ENCODE measurements at places on chromosomes 7 and 10.
A peak's percentile ranks its signal among the peaks of the same experiment; 100 is the strongest.

DNA sequence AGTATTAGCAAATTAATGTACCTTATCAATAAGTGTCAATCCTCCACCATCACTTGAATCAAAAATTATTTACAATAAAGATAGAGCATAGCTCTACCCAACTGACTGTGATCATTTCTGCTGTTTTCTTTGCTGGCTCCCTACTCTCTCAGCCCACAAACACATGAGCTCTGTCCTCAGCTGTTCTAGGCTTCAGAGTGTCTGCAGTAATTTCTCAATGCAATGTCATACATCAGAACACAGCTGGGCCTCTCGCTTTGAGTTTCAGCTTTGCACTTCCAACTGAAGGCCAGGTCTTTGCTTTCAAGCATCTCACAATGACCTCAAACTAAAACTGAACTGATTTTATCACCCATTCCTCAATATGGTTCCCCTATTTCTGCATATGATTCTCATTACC is 55.7 kb downstream of the RNF133 start:
- no peak for DNase-seq

- no peak for DNase-seq
Measured at GRCh38 chr10:110725801-110726630, 81.9 kb downstream of the RBM20 start.

GRCh38 chr7:497946-498655 is 21.5 kb downstream of the PDGFA start:
- DNase-seq = peak; percentile 47

- DNase-seq = no peak
Measured at GRCh38 chr7:37377231-37377630, 71.4 kb downstream of the ELMO1 start.

- DNase-seq = no peak
Measured at GRCh38 chr7:25578991-25579777, 350.9 kb upstream of the NPVF start.

GRCh38 chr10:68957654-68958053 is 1.7 kb downstream of the DDX21 start:
- no peak for DNase-seq

DNA sequence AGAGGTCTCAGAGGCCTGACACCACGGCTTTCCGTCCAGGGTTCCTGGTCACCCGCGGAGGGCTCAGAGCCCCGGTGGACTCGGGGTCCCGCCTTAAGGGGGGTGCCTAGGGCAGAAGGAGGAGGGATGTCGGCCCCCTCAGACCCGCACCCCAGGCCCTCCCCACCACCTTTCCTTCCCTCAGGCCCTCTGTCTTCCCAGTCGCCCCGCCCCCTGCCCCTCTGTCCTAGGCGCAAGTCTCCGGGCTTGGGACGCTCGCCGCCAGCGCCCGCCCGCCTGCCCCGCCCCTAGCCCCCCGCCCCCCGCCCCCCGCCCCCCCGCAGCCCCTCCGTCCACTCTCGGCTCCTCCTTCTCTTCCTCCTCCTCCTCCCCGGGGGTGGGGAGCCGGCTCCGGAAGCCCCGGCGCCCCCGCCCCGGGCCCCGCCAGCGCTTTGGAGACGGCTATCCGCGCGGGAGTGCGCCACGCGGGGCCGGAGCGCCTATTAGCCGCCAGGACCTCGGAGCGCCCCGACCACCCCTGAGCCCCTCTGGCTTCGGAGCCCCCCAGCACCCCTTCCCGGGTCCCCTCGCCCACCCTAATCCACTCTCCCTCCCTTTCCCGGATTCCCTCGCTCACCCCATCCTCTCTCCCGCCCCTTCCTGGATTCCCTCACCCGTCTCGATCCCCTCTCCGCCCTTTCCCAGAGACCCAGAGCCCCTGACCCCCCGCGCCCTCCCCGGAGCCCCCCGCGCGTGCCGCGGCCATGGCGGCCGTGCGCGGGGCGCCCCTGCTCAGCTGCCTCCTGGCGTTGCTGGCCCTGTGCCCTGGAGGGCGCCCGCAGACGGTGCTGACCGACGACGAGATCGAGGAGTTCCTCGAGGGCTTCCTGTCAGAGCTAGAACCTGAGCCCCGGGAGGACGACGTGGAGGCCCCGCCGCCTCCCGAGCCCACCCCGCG is at the start of gene AEBP1:
Gene AEBP1, plus strand, starts transcription at position 423 of the 937 bp plus-strand sequence. Its CDS starts 321 bp downstream, at position 744.
- DNase-seq = no peak

DNA sequence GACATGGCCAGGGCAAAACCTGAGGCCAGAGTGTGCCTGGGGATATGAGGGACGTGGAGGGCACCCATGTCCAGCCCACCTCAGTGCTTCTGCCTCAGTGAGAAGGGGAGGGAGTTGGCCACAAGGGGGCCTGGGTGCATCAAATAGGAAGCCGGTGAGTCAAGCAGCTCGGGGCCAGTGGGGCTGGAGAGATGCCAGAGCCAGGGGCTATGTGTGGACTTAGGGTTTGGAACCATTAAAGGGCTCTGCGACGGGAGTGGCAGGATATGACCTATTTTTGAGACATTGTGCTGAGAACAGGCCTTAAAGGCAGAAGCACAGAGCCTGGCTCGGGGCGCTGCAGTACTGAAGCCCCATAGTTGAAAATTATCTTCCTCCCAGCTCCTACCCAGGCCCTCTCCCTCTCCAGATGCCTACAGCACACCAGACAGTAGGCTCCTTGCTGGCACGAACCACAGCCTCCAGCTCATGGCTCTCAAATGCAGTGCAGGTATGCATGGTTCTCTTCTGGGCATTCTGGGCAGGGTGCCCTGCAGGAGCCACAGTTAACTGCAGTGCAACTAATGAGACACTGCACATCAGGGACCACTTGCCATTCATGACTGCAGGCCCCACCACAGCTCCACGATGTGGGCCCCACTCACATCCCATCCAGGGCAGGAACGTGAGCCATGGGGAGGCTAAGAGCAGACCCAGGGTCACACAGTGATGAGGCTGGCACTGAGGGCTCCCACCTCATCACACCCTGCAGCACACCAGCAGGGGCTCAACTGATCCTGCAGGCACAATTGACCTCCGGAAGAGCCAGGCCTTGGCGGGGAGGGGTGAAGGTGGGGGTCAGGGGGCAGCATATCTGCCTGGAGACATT is 7.2 kb upstream of the PGAM2 start:
- DNase-seq = no peak

DNA sequence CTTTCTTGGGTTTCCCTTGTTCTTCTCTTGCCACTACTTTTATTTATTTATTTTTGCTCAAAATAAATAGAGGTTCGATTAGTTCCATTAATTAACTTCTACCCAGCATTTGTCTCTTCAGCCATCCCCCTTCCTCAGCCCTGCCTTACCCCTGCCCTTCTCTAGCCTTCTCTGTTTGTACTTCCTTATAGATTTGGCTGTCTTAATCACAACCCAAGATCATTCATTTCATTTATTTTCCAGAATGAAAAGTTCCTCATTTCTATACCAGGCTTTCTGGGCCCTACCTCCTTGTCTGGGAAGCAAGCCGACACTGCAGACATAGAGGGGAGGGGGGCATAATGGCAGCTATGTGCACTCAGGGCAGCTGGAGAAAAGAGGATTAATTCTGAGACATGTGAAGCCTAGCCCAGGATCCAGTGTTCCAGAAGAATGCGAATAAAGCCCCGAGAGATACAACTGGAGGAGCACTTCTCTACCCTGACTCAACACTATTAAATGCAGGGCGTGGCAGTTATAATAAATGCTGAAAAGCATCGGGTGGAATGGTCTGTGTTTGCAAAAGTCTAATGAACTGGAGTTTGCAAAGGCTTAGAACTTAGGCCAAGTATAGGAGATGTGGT is 6.4 kb upstream of the PDCD4 start:
- DNase-seq = no peak

- no peak for DNase-seq
Measured at GRCh38 chr7:85021101-85021704, 165.7 kb downstream of the SEMA3D start.

DNA sequence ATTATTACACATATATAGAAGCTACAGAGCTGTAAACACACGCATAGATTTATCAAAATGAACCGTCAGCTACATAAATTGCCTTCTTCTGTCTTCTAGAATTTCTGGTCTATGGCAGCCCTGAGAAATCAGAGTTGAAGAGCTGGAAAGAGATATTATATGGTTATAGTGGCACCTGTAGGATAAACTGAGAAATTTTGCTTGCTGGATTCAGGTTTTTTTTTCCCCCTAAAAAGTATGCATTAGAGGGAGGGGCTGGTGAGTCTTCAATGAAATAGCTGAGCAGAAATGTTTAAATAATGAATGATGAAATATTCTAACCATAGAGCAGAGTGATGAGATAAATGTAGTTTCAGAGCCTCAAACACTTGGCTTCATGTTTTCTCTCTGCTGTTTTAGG is 78.0 kb upstream of the DYNC1I1 start:
- DNase-seq = no peak

- no peak for DNase-seq
Measured at GRCh38 chr10:110460111-110460809, 37.4 kb upstream of the DUSP5 start.

GRCh38 chr7:85566095-85566794 is 379.4 kb upstream of the SEMA3D start:
- DNase-seq = no peak

GRCh38 chr10:80598084-80598798 is 60.5 kb downstream of the SH2D4B start:
- no peak for DNase-seq

- DNase-seq = no peak
Measured at GRCh38 chr7:56087445-56087844, 5.3 kb downstream of the PHKG1 start.

DNA sequence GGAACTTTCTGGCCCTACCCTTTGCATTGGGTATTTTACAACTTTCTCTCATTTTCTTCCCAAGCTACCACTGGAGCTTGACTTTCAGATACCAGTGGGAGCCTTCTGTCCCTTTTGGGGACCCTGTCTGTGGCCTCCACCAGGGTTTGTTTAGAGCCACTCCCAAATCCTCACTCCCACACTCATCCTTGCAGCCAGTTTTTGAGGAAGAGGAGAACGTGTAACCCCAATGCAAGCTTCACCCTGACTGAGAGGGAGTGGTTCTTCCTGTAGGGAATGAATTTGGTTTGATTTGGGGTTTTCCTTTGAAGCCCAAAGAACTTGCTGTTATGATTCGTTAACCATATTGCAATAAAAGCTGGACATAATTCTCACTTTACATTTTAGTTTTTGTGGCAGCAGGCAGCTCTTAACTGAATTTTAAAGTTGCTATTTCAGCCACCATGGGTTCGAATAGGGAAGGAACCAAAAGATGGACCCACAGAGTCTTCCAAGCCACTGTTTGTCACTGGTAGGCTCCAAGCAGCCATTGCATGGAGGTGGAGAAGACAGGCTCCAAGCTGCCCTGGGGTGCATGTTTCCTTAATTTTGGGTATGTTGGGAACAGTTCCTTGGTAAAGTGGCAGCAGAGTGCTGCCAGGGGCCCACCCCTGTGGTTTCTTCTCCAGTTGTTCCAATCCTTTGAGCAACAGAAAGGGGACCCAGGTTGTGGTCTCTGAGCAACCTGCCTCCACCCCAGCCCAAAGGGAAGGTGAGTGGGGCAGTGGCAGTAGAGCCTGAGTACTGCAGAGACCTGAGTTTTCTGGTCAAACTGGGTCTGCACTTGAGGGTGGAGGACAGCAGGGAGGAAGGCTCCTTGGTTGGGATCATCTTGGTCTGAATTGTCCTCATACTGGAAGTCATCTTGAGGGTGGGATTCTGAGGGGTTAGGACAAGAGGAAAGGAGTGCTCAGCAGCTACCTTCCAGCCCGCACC is 5.1 kb downstream of the EVX1 start:
- no peak for DNase-seq

DNA sequence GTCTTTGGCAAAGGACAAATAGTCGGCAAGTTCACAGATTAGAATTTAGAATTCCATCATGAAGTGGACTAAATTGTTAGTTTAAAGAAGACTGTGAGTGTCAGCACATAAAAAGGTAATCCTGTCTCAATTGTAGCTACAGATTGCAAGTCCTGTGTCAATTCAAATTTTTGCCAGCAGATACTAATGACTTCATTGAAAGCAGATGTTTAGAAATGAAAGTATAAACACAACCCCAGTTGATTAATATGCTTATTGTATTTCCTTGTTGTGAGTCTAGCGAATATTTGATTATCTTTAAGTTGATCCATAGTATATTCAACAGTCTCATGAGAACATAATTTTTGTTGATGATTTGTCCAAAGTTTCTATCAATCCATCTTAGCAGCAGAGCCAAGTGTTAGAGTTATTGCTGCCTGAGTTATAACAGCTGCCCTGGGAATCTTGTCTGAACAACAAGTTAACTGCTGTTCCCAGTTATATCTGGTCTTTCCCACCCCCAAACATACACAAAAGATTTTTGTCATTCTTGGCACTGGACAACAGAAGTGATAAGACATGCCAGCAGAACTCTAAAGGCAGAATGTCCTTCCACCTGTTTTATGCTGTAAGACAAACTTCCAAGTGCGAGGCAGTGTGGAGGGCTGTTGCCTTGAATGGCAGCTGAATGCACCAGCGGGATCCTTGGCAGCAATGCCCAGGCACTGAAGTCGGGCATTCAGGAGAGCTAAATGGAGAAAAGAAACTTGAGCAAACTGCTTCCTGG is 21.3 kb upstream of the HERPUD2 start:
- DNase-seq = peak; percentile 55

DNA sequence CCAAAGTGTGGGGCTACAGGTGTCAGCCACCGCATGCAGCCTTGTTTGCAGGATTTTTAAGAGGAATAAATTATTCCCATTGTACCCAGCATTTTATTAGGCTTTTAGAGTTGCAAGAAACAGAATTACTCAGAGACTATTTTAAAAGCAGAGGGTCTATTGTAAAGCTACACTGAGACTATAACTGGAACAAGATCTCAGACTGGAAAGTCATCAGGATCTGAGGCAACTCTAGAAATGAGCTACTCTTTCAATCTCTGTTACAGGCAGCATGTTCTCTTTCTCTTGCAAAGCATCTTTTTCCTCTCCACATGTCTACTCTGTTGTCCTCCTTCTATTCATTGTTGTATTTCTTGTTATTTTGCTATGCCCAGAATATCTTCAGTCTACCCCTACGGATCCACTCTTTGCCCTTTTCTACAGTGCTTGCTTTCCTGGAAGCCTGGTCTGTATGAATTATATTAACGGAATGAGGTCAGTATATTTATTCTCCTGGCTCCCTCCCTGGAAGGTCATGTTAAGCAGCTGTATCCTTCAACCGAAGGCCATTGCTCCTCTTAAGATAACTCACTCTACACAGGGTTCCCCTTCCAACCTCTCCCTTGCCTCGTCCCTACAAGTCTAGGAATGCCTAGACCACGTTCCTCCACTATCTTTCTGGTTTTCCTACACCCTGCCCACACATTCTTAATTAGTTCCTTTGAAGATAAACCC is 27.7 kb upstream of the MICU1 start:
- DNase-seq = no peak

- no peak for DNase-seq
Measured at GRCh38 chr7:21256310-21256877, 171.5 kb upstream of the SP4 start.

DNA sequence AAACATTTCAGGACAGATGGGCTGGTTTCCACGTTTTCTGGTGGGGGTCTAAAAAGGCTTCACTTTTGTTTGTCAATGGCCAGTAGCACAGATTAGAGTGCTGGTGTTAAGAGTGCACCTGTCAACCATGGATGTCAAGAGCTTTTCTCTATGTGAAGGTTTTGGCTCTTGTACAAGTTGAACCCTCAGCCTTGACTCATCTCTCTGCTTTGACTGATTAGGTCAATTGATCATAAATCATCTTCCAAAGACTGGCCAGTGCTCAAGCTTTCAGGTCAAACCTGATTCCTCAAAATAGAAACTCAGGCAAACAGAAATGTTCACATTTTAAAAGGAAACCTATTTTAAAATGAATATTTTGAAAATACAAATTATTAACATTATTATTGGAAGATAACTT is 59.6 kb upstream of the SP4 start:
- no peak for DNase-seq

Data from nucleus accumbens (tissue), 56 donors.